ENCODE measurements at places on chromosomes 4 and X.

GRCh38 chr4:183182873-183183725, 84.0 kb downstream of the WWC2 start:
- no peak for DNase-seq

DNA sequence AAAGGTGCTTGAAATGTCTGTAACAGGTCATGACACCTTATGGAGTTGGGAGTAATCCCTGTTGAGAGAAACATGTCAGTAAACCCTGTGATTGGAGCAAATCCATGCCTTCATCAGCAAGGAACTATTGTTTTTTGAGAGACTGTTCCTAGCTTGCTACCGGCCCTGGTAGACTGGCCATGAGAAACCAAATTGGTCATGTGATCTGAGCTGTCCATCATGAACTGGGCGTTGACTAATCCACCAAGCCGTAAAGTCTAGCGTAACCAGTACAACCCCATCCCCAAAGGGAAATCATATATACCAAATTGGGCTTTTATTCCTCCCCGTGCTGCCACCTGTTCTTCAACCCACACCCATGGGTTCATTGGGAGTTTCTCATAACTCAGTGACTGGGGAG, 143.7 kb downstream of the PHF8 start:
- DNase-seq: no peak

DNA sequence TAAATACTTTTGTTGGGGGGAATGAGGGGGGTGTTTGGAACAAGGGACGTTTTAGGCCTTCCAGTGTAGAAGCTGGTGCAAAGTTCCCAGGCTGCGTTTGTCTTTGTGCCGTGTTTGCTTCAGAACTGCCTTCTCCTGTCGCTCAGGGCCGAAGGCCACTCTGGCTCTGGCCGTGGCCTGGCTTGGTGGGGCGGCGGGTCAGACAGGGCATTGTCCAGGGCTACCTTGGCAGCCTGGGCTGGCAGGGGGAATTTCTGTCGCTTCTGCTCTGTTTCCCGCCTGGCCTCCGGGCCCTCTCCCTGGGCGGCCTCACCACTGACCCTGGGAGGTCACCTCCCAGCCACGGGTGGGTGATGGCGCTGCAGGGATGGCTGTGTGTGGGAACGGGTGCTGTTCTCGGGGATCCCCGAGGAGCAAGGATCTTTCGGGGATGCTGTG, 140.0 kb downstream of the COL4A6 start:
- DNase-seq: no peak

DNA sequence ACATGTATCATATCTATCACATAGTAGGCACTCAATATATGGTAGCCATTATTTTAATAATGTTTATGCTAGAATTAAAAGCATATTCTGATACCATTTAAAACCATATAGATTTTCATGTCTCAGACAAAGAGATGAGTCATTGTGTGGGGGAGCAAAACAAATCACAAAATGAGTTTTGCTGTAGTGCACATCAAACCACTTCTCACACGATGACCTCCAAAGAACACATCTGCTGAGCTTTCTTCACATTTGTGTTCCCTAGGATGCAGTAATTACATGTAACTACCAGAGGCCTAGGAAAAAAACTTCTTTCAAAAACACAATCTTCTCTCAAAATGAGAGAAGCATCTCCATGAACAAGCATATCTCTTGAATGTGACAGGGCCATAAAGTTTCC, 56.1 kb upstream of the BRS3 start:
- DNase-seq: no peak

GRCh38 chr4:47484168-47484567, 907 bp upstream of the ATP10D start:
- no peak for DNase-seq

- no peak for DNase-seq
These were observed 2.7 kb downstream of the PDLIM5 start for GRCh38 chr4:94454405-94454804.

GRCh38 chrX:120638619-120639018, 8.8 kb upstream of the C1GALT1C1 start:
- no peak for DNase-seq

GRCh38 chr4:85514117-85514516, 39.2 kb downstream of the ARHGAP24 start:
- no peak for DNase-seq

Measured in naive B cell (primary cell).